SW480 (cell line): ENCODE measurements at places on chromosomes 7 and 10.

DNA sequence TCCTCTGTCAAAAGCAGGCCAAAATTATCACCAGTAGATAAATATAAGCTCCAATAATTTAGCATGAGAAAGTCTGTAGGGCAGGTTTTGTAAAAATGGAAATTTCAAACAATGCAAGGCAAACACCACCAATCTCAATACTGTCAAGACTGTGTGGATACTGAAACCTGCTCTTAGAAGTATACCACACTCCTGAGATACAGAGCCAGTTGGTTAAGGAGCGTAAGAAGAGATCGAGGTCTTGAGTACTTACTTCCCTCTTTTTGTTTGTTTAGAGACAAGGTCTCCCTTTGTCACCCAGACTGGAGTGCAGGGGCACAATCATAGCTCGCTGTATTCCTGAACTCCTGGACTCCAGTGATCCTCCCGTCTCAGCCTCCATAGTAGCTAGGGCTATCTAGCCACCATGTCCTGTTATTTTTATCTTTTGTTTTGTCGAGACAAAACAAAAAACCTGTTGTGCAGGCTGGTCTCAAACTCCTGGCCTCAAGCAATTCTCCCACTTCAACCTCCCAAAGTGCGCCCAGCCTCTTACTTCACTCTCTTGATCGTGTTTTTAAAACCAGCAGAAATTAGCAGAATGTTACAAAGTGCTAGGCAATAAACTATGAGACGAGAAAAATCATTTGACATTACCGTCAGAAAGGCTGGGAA lies 205.7 kb downstream of the PARD3 start:
- DNase-seq = no peak

DNA sequence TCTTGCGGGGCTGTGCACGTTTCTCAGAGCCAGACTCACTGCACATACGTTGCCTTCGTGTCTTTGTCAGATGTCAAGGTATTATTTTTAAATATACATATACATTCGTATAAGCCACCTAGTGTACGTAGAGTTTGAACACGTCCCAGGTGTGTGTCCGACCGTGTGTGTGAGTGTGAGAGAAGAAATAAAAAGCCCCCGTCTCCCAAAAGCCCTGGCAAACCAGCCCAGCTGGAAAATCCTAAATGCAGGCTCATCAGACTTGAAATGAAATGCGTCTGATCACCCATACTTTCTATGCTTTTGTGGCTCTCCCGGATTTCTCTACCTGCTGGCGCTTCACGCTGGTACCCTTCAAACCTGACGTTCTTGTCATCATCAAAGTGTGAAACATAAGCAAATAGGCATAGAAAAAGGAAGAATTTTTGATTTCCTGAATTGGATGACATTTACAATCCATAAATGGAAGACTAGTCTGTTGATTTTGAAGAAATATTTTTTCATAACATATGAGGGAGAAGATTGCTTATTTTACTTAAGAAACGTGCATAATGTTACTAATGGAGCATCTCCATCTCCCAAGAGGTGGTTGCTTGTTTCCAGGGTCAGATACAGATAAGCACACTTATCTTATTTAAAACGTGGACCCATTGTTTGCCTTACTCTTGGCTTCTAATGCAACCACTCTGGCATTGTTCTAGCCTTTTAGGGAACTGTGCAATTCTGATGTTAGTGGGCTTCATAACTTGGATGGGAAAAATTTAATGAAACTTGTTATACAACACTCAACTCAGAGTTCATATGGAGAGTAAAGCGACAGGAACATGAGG lies 971 bp downstream of the PRKG1 start:
- no peak for DNase-seq

DNA sequence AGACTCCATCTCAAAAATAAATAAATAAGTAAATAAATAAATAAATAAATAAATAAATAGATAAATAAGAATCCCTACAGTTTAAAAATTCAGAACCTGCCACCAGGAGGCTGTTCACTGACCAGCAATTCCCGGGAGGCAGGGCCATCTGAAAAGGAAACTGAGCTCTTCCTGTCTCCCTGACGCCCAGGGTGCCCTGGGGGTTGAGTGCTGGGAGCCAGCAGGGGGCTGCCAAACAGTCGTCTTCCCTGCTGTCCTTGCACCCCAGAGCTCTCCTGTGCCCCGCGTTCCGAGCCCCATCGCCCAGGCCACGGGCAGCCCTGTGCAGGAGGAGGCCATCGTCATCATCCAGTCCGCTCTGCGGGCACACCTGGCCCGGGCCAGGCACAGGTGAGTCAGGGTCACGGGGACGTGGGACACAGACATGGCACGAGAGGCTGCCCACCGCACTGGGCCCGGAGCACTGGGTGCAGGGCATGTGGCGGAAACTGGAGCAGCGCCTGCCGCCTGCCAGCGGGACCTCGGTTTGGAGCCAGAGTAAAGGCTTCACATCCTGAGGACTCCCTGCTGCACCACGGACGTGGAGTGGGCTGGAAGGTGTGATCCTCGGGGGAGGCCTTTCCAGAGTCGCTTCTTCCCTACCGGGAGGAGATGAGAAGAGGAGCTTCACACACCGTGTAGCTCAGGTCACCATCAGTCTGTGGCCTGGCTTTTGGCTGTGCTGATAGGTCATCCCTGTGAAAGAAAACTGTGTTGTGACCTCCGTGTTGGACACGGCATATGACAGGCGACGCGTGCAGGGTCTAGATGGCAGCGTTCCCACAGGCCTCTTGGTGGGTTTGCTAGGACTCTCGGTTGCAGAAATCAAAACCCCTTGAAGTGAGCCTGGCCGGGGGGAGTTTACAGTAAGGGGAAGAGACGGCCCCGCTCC lies 25.9 kb upstream of the TTYH3 start:
- no peak for DNase-seq

DNA sequence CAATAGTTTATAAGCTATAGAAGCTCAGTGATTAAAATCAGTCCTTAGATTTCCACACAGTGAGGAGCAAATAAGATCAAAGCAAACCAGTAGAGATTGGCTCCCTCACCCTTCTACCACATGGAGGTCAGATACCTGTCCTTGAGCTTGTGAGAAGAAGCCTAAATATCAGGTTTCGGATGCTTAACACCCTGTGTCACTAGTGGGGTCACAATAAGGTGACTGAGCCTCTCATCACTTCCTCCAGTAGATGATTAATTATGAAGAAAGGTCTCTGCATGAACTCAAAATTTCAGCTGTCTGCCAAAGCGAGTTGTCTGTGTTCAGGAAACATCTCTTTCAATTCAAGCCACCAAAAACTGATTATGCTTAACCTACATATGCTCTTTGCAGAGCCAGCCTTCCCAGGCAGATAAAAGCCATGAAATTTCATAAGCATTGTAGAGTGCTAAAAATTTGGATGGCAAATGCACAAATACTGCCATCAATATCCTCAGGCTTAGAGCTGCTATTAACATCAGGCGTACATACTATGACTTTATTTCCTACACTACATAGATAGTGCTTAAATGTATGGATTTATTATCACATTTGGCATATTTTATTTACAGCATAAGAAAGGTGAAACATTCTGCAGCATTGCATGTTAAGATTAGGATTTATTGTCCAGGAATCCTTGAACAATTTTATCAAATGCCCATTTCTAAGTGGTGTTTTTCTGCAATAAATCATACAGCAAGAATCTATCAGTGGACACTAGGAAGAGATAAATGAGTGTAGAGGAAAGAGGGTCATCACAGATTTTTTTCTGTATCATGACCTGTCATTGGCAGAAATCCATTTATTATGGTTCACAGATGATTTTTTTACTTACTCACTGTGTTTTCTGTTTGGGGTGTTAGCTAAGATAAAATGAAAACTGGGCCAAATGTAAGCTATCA lies 285.1 kb upstream of the SP8 start:
- no peak for DNase-seq

GRCh38 chr7:116232920-116233319 lies 22.6 kb downstream of the TES start:
- no peak for DNase-seq

- DNase-seq = no peak
Measured at GRCh38 chr10:34160595-34160994, 654.5 kb downstream of the PARD3 start.

GRCh38 chr10:99304862-99305229 lies 24.3 kb upstream of the CNNM1 start:
- DNase-seq = no peak

- DNase-seq = no peak
Measured at GRCh38 chr10:124966008-124966407, 24.1 kb downstream of the ZRANB1 start.

DNA sequence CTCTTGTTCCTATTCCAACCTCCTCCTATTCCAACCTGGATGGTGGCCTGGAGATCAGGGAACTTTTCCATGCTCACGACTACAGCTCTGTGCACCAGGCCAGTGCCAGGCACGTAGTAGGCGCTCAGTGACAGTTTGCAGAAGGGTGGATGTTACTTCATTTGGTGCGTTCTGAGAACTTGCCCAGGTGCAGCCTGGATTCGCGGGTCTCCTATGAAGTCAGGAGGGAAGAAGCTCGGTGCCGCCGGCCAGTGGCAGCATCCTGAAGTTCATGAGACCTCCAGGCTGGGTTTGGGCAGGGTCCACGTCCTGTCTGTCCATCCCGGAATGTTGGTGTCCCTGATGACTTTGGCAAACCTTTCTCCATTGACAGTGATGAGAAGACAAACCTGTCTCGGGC lies 21.3 kb downstream of the LHPP start:
- no peak for DNase-seq
